ENCODE measurements at places on chromosomes 6 and 20.
A peak's percentile ranks its signal among the peaks of the same experiment; 100 is the strongest.

DNA sequence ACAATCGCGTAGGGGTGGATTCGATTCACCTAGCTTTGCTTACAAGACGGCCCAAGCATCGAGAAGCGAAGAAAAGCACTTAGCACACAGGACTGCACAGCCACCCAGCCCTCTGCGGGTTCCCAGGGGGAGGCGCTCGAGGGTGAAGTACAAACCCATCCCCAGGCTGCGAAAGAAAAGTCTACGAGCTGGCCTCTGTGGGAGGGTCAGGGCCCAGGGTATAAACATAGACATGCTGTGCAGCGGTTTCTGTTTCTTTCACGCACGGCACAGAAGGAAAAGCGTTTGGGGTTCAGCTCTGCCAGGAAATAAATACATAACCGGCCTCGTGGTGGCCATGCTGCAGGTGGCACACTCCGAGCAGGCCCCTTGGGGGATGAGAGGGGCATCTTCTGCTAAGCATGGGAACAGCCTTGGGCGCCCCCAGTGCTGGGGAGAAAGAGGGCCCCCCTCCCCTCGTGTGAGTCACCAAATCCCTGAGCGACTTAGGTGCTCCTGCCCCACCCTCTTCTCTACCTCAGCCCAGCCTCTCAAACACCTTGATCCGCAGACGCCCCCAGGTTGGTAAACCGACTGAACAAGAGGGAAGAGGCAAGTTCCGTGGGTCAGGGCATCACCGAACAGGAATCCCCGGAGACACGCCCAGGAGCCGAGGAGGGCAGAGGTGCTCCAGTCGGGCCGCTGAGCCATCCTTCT is 91.6 kb upstream of the RIPOR2 start:
- no peak for DNase-seq

GRCh38 chr20:46308258-46309157 is at the start of gene CDH22:
CDH22 (minus strand) TSS chr20:46308498; CDS start chr20:46251294, 57,204 bp downstream.
- DNase-seq, result peak; percentile 1

- DNase-seq, result no peak
Measured at GRCh38 chr6:33875696-33876095, 71.9 kb upstream of the MLN start.

DNA sequence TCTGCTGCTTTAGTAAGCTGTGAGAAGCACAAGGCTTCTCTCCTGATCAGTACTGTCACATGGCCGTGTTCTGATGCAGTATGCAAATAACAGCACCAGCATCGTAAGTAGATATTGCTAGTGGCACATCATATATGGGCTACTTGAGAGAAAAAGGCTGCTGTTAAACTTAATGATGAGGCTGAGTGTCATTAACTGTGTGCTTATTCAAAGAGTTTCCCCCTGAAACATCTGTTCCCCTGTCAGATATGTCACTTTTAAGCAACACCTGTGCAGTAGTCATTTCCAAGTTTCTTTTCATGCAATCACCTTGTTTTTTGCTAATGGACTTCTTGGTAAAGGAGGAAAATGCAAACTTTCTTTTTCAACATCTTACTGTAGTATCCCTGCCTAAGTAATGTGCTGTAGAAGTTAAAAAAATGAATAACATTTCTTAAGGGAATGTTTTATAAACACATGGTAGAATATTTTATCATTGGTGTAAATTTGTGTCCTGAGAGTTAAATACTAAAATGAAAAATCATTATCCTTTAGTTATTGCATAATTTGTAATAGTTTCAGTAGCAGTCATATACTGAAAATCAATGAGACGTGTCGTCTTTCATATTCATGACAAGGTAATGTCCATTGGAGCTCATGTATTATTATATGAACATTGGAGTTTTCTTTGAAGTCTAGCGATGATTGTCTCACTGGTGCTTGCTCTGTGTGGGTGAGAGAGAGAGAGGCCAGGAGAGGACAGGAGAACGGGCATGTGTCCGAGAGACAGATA is 366.3 kb downstream of the CDKAL1 start:
- no peak for DNase-seq

- DNase-seq, result no peak
Measured at GRCh38 chr6:2168480-2168879, 76.9 kb downstream of the GMDS start.

- DNase-seq, result no peak
Measured at GRCh38 chr6:73104921-73105320, 120.4 kb downstream of the KHDC1L start.

DNA sequence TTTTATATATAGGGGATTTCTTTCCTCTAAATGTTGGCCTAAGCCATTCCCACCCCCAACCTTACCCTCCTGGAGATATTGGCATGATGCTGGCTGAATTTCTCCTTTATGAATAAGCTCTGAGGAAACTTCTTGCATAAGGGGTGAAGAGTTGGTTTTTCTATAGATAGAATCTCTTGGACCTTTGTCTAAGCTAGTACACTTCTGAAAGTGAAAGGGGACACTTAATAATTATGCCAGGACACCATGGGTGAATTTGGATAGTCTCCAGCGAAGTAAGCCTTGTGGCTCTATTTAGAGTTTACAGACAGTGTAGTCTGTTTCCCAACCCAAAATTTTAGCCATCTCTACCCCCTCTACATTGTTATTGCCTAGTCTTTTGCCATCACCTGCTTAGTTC is 27.1 kb upstream of the FABP7 start:
- DNase-seq, result no peak

DNA sequence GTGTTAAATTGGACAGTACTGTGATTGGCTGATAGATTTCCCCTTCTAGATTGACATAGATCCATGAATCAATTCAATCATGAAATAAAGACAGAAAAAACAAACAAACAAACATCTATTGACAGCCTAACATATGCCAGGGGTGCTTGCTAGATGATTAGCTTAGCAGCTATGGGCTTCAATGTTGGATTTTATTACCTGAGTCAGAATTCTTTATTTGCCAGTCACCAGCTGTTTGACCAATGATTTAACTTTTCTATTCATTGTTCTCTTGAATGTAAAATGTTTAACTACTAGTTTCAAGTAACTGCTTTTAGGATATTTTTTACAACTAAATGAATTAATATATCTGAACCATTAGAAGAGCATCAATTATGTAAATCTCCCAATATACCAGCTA is 901.3 kb upstream of the CITED2 start:
- no peak for DNase-seq

DNA sequence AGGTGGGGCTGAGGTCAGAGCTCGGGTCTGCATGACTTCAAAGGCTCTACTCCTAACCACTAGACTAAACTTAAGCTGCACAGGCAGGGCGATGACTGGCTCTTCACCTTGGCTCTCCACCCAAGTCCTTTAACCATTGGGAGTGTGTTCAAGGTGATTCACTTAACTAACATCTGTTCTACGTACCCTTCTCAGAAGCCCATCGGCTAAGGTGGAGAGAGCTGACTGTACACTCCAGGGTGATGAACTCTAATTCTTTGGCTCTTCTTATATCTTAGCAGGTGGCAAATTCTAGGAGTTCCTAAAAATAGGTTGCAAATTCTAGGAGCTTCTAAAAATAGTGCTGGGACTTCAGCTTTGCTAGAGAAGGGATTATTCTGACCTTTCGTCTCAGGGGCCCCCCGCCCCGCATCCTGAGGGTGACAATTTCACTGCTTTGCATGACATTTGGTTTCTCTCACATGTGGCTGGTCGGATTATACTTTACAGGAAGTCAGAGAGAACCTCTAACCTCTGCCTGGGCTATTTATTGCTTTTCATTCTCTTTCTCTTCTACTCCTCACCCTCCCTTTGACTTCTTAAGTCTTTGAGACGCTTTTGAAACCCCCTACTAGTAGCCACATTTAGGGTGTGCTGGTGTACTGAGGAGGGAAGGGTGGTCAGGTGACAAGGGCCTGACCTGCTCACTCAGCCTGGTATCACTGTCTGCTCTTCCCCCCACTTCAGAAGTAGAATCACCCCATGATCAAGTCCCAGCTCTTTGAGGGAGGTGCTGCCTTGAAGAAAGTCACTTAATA is 55.5 kb downstream of the PRDM1 start:
- DNase-seq, result no peak

DNA sequence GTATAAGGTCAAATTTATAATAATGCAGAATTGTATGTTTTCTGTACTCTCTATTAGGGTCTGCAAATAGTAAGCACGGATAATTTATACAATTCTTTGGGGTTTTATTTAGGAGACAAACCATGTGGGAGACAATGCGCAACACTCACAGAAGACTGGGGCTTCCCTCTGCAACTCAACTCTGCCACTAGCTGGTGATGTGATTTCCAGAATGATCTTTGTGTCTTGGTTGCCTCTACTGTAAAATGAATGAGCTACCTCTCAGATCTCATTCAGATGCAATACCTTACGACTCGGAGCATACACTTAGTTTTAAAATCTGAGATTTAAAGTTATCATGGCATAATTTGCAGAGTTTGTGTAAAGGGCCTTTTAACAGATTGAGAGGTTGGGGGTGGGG is 6.4 kb downstream of the MAN1A1 start:
- DNase-seq, result no peak

GRCh38 chr6:150313781-150314180 is 55.0 kb upstream of the IYD start:
- no peak for DNase-seq

DNA sequence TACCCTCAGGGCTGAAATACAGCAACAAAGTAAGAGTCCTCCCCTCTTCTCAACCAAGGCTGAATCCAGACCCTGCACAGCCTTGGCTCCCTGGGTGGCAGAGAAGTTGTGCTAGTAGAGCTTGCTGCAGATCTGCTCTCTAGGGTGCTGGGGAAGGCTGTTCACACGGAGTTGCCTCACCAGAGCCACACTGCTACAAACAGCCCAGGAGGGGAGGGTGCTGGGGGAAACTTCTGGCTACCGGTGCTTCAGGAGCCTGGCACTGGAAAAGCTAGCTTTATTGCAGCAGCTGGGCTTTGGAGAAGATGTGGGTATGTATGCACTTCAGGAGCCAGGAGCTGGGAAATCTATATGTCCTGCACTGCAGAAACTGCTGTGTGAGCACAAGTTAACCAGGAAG is 37.6 kb upstream of the SUPT3H start:
- DNase-seq, result no peak

DNA sequence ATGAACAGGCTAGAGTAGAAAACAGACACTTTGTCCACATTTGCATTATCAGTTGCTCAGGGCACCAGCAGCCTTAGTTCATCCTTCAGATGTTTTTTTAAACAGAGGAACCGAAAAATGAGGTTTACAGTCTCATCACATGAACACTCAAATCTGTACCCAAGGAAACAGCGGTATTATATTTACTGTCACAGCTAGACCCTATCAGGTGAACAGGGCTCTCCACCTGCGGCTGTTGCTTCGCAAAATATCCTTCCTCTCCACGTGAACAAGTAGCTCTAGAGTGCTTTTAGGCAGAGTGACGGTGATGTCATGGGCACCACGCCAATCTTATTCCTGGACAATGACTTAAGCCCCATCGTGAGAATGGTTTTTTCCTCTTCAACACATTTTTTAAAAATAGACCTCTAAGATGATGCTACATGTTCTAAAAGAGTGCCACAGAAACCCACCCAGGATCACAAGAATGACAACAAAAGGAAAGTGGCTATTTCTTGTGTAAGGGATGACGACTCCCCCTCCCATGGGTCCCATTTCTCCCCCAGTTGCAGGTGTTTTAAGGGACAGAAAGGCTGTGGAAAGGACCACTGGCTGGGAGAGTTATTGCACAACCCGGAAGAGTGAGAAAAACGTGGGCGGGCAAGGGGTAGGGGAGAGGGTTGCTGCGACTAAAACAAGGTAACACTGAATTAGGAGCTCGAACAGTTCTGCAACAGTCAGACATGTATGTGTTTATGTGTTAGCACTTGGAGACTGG is 77.7 kb downstream of the EFHC1 start:
- DNase-seq, result peak; percentile 7

- no peak for DNase-seq
Measured at GRCh38 chr6:111721753-111722154, 116.1 kb upstream of the TRAF3IP2 start.

- peak; percentile 48 for DNase-seq
Measured at GRCh38 chr6:111993342-111993741, 60.6 kb upstream of the CCN6 start.

DNA sequence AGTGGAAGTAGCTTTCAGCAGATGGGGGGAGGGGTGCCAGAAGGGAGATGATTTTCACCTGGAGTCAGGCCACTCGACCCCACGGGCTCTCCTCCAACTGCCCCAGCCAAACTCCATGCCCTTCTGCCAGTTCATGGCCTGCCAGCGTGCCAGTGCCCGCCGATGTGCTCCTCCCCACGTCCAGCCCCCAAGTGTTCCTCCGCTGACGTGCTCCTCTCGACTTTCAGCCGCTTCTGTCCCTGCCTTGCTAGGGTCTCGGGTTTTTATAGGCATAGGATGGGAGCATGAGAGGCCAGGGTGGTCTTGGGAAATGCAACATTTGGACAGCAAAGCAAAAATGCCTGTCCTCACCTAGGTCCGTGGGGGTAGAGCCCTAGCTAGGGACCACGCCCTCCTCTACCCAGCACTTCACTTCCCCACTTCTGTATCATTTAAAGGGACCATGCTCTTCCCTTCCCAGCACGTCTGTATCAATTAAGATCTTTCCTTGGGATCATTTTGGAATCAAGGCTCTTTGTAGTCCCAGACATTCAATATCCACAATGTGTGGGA is 54.4 kb downstream of the PRND start:
- DNase-seq, result no peak

GRCh38 chr20:56943946-56944945 is 315.1 kb downstream of the TFAP2C start:
- DNase-seq, result no peak

- DNase-seq, result no peak
Measured at GRCh38 chr20:4138056-4138455, 122.7 kb upstream of the RNF24 start.

GRCh38 chr20:19915111-19915798 is 101.9 kb upstream of the NAA20 start:
- no peak for DNase-seq

- no peak for DNase-seq
Measured at GRCh38 chr6:37406726-37407341, 26.2 kb upstream of the CMTR1 start.

DNA sequence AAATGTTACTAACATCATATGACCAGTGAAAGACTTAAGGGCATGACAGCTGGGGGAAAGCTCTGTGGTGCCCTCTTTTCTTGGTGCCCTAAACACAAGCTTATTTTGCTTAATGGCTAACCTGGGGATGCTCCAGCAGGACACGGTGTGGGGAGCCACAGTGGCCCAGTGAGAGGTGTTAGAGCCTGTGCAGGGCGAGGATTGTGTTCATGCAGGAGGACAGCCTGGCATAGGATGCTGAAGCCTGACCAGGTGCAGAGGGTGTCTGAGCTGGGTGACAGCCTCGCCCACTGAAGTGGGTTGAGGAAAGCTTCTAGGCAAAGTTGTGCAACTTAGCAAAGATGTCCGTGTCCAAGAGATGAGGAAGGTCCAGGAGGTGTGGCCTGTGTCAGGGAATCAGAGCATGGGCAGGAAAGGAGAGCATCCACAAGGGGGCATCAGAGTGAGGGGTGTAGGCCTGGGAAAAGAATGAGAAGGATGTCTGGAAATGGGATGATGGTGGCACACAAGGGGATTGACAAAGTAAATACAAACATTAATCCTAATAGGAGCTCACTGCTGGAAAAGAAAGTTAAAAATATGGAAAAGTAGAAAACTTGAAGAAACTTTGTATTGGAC is 33.9 kb downstream of the SLC17A4 start:
- peak; percentile 71 for DNase-seq

- no peak for DNase-seq
Measured at GRCh38 chr6:112203577-112204349, 50.6 kb downstream of the LAMA4 start.
